ENCODE measurements at places on chromosomes 16 and 17. TPM values are rescaled to one million over a fixed set of nuclear protein-coding genes. Genes with fewer than 3 reads are reported as not detected.

The HSPB9 gene
- not detected for total RNA-seq

The ARHGDIG gene
- total RNA-seq, result 3.7 TPM

DNA sequence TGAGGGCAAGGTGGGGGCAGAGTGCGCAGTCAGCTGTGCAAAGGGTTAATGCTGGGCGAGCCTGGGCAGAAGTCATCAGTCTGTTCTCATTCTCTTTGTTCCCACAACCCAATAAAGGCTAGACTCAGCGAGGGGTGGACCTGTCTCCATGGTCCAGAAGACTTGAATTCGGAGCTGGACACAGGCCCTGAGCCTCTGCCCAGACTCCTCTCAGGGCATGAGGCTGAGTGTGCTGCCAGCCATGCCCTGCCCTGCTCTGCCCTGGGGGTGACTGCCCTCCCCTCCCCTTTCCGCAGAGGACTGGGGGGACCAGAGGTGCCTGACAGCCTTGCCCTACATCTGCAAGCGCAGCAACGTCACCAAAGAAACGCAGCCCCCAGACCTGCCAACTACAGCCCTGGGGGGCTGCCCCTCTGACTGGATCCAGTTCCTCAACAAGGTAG is 54.5 kb downstream of the MRC2 start:
- no peak for DNase-seq

- DNase-seq, result no peak
Observed at GRCh38 chr16:79800016-79800608, 199.6 kb upstream of the MAF start.

GRCh38 chr17:4101759-4102405 is 40.9 kb downstream of the ZZEF1 start:
- DNase-seq, result no peak

GRCh38 chr16:84082835-84083569 is 33.7 kb downstream of the MBTPS1 start:
- no peak for DNase-seq

DNA sequence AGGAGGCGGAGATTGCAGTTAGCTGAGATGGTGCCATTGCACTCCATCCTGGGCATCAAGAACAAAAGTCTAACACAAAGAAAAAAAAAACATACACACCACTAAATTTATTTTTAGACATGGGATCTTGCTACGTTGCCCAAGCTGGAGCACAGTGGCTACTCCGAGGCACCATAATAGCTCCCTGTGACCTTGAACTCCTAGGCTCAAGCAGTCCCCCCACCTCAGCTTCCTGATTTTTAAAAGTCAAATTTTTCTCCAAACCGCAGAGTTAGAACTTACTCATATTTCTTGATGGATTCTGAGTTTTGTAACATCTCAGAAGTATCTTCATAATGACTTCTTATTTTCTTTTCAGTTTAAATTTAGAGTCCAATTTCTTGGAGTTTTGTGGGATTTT is 3.4 kb downstream of the CMTM4 start:
- no peak for DNase-seq

DNA sequence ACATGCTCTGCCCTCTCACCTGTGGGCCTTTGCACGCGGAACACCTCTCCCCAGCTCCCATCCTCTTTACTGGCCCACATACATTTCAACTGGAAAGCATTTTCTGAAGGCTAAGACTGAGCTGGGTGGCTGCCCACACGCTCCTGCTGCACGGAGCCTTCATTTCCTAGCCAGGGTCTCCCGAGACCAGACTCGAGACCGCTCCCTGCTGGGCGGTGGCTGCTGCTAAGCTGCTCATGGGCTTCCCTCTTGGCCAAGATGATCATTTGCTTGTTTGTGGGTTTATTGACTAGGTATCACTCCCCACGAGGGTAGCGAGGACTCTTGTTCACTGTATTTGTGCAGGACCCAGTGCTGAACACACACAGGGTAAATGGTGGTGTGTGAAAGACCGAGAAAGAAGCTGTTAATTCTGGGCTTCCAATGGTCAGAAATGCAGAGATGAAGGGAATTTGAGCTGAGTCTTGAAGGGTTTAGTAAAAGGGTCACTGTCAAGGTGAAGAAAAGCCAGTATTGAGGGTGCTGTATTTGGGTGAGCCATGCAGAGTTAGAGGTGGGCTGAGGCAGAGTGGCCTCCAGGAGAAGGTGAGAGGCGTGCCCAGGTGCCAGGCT is 907 bp downstream of the TRAPPC2L start:
- DNase-seq, result peak; percentile 91

Measured in Peyer's patch (tissue), 4 donors.